Stimulated activated CD8-positive, alpha-beta memory T cell treated with anti-CD3 and anti-CD28 coated beads, Interleukin-2, amount 100 ng/mL, for 1 hour (primary cell): ENCODE measurements at places on chromosomes 7 and 10.

DNA sequence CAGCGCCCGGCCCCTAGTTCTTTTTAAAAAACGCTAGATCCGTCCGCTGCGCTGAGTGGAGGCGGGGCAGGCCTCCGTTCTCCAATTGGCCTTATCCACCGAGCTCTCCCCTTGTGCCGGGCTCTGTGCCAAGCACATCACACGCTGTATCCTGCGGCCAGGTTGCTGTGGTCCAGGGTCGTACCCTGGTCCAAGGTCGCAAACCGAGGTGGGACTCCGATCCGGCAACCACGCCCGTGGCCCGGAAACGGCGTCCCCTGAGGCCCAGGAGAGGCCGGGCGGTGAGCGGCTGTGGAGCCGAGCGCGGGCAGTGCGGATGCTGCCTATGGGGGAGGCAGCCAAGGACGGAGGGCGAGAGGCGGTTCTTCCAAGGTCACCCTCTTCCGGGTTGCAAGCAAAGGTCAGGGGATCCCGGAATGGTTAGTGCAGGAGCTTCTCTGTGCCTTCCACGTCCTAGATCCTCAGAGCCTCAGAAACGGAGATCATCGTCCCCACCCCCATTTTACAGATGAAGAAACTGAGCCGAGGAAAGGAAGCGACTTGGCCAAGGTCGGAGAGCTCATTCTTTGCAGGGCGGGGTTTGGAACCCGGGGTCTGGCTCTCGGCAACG, 72.4 kb upstream of the LRRC4 start:
- no peak for DNase-seq

DNA sequence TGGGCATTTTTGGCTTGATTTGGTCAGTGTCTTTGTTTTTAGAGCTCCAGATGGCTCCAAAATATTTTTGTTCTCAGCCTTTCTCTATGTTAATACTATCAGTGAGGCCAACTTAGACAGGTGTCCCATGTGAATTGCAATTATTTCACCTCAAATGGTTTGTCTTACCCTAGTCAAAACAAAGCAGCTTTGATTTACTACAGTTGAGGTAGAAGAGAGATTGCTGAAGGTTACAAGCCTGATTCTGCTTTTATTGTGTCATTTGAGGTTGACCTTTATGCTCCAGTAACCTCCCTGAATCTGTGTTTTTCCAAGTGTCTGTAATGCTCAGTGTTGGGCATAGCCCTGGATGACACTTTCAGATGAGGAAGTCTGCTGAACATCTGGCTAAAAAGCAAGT, 882.9 kb downstream of the NRG3 start:
- no peak for DNase-seq

- DNase-seq: no peak
Observed at GRCh38 chr10:62554632-62555199, 180.5 kb downstream of the ZNF365 start.

DNA sequence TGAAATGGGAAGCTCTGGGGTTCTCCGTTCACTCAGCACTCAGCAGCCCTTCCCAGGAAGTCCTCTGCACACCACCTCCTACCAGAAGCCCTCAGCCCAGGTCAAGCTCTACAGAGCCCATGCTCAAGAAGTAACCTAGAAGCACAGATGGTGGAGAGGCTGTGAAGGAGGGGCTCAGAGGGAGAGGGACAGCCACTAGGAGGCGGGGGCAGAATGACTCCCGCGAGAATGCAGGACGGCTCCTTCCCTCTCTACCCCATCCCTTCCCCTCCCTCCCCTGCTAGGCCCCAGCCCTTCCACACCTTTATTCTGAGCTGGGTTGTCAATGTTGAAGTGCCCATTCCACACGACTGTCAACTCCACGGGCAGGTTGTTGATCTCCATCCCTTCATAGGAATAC, 373.2 kb downstream of the PLXNA4 start:
- no peak for DNase-seq

- DNase-seq: no peak
Observed at GRCh38 chr7:37482505-37482904, 33.8 kb upstream of the ELMO1 start.
